ENCODE measurements at places on chromosomes 6 and 20.

DNA sequence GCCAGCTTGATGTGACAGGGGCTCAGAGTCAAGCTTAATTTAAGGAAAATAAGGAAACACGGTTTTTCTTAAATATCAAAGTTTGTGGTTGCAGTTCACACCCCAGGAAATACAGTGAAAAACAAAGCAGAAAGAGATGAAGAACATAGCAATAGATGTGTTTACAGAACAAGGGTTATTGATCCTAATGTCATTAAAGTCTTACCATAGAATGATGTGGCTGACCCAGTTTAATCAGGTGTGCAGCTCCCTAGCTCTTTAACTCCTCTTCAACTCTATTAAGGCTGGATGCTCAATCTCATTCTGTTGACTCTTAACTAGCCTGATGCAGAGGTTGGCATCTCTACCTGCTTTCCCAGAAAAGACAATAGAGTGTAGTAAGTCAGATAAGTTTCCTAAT, 7.5 kb upstream of the GTF3C6 start:
- peaks cover 54% of the 10 kb centered on the region for H3K4me1 ChIP-seq
- peak overlapping the region; percentile 47 for H3K27ac ChIP-seq
- no peak overlapping the region for H3K4me3 ChIP-seq
- no peaks in the 10 kb centered on the region for H3K36me3 ChIP-seq
- DNase-seq, result no peak

DNA sequence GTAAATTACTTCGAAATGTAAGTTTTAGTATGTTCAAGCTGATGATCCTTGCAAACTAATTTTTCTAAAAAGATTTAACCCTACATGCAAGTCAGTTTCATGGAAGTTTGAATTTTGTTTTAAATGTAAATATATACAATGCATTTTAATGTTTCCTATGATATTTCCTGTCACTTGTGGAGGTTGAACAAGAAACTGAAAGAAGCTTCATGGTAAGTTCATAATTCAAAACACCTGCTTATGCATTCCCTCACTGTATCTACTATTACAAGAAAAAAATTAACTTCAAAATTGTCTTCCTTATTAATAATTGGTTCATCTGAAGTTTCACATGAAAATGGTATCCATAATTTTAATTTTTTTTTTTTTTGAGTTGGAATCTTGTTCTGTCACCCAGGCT, 24.8 kb downstream of the KIF6 start:
- no peaks in the 10 kb centered on the region for H3K27me3 ChIP-seq
- no peak overlapping the region for H3K27ac ChIP-seq
- no peaks in the 10 kb centered on the region for H3K36me3 ChIP-seq
- H3K4me3 ChIP-seq, result no peak overlapping the region
- H3K4me1 ChIP-seq, result no peaks in the 10 kb centered on the region
- DNase-seq, result no peak

- no peaks in the 10 kb centered on the region for H3K36me3 ChIP-seq
- DNase-seq, result no peak
- no peak overlapping the region for H3K4me3 ChIP-seq
- H3K27ac ChIP-seq, result no peak overlapping the region
Observed at GRCh38 chr6:55866128-55866527, 9.3 kb downstream of the BMP5 start.

DNA sequence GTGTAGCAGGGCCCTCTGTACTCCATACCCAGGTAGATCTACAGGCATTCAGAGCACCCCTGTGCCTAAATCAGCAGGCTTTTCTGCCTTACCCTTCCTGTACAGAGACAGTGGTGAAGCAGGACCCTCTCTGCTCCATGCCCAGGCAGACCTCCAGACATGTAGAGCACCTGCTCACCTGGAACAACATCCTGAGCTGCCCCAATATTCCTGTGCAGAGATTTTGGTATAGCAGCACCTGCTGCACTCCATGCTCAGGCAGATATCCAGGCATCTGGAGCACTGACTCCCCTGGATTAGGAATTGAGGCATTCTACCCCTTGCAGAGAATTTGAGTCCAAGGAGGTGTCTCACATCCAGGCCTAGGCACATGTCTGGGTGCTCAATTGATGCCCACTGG, 12.6 kb upstream of the CST1 start:
- peaks cover 26% of the 10 kb centered on the region for H3K27me3 ChIP-seq
- H3K4me1 ChIP-seq, result no peaks in the 10 kb centered on the region
- H3K27ac ChIP-seq, result no peak overlapping the region
- H3K4me3 ChIP-seq, result no peak overlapping the region
- no peaks in the 10 kb centered on the region for H3K36me3 ChIP-seq

DNA sequence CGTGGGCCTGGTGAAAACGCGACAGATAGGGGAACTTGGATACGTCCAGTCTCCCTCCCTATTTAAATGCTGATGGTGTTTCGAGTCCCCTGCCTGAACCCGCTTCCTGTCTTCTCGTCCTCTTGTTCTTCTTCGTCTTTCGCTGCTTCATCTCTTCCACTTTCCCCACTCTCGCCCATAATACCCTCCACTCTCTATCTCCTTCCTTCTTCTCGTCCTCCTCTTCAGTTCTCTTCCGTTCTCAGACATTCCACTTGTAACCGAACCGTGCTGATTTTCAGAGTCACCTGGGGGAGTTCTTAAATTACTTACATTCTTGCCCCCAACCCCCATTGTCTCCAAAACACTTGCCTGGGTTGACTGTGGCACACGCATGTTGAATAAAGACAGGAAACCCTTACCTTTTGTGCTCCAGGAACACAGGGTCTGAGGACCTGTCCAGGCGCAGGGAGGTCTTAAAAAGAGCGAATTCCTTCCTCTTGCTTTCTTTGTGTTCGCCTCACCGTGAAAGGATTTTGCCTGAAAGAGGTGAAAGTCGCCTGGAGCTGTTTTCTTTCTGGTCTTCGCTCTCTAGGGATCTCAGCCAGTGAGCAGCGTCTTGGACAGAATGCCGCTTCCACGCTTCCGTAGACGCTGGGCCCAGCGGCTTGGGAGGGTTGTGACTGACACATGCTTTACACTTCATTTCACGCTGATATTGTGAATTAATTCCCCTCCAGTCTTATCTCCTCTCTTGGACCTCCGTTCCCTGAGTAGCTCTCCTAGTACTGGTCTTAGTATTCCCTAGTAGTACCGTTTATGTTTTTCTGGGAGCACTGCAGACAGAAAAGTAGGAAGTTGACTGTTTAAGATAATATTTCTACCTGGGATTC, 184.0 kb downstream of the GPX5 start:
- no peak for DNase-seq
- H3K27me3 ChIP-seq, result peaks cover 8% of the 10 kb centered on the region
- H3K36me3 ChIP-seq, result peaks cover 12% of the 10 kb centered on the region
- peak overlapping the region; percentile 69 for H3K4me3 ChIP-seq

DNA sequence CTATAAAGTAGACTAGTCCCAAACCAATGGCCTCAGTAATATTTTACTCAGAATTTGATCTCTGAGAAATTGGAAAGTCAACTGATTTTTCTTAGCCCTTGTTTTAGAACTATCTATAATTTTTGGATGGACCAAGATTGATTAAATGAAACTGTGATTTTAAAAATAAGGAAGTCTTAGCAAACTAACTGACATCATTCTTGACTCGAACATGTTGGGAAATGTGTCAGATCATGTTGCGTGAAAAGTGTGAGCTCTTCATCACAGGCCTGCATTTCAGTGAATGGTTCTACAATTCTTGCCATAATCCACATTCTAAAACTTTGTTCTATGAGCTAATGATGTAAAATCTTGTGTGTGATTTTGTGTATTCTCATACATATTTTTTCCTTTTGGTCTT, 11.0 kb downstream of the TNFAIP3 start:
- DNase-seq, result no peak
- no peak overlapping the region for H3K27ac ChIP-seq
- H3K36me3 ChIP-seq, result peaks cover 26% of the 10 kb centered on the region
- H3K4me1 ChIP-seq, result peaks cover 25% of the 10 kb centered on the region

- H3K4me1 ChIP-seq, result peaks cover 14% of the 10 kb centered on the region
- no peaks in the 10 kb centered on the region for H3K36me3 ChIP-seq
- H3K4me3 ChIP-seq, result no peak overlapping the region
- no peaks in the 10 kb centered on the region for H3K27me3 ChIP-seq
- DNase-seq, result no peak
- H3K27ac ChIP-seq, result no peak overlapping the region
Observed at GRCh38 chr6:143607974-143608373, 69.8 kb upstream of the PHACTR2 start.

GRCh38 chr20:62449951-62450691, 22.8 kb upstream of the RBBP8NL start:
- no peak overlapping the region for H3K4me3 ChIP-seq
- no peak for DNase-seq
- H3K27ac ChIP-seq, result no peak overlapping the region
- peaks cover 32% of the 10 kb centered on the region for H3K27me3 ChIP-seq
- no peaks in the 10 kb centered on the region for H3K36me3 ChIP-seq

DNA sequence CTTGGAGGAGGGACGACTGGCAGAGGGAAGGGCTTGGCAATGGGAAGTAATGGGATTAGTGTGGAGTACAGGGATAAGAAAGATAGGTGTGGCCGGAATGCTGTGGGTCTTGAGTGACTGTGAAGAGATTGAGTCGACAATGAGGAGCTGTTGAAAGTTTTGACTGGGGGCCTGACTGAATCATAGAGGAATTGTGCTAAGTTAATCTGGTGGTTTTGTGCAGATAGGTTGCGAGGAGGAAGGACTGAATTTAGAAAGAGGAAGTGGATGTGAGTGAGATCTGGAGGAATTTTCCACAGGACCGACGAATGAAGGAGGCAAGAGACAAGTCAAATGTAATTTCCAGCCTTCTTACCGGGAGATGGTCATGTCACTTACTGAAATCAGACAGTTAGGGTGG, 143.9 kb upstream of the RALGAPA2 start:
- H3K36me3 ChIP-seq, result no peaks in the 10 kb centered on the region
- H3K4me1 ChIP-seq, result peaks cover 10% of the 10 kb centered on the region
- H3K27me3 ChIP-seq, result peaks cover 1% of the 10 kb centered on the region
- no peak overlapping the region for H3K4me3 ChIP-seq

DNA sequence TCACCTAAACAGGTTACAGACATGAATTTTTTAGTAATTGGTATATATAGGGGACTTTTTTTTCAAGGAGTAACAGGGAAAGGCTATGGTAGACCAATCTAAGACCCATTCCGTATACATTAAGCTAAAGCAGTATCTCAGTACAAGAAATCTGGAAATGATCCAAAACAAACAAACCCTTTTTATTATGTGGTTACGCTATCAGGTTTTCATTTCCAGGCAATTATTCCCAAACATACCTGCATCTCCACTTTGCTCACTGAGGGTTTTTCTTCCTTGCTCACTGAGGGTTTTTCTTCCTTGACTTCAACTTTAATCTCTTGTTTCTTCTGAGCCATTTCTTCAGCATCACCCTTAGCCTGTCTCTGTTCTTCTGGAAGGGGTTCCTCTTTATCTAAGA, 107.3 kb downstream of the EPB41L2 start:
- H3K27me3 ChIP-seq, result peaks cover 1% of the 10 kb centered on the region
- peaks cover 23% of the 10 kb centered on the region for H3K36me3 ChIP-seq
- no peak for DNase-seq
- no peak overlapping the region for H3K4me3 ChIP-seq
- peaks cover 10% of the 10 kb centered on the region for H3K4me1 ChIP-seq

- H3K4me3 ChIP-seq, result no peak overlapping the region
- H3K36me3 ChIP-seq, result no peaks in the 10 kb centered on the region
Observed at GRCh38 chr6:14276667-14277404, 159.3 kb downstream of the CD83 start.

GRCh38 chr6:45148278-45148677, 179.9 kb upstream of the RUNX2 start:
- no peak overlapping the region for H3K27ac ChIP-seq
- no peaks in the 10 kb centered on the region for H3K4me1 ChIP-seq
- H3K27me3 ChIP-seq, result no peaks in the 10 kb centered on the region
- no peak for DNase-seq
- H3K36me3 ChIP-seq, result peaks cover 10% of the 10 kb centered on the region
- H3K4me3 ChIP-seq, result no peak overlapping the region

DNA sequence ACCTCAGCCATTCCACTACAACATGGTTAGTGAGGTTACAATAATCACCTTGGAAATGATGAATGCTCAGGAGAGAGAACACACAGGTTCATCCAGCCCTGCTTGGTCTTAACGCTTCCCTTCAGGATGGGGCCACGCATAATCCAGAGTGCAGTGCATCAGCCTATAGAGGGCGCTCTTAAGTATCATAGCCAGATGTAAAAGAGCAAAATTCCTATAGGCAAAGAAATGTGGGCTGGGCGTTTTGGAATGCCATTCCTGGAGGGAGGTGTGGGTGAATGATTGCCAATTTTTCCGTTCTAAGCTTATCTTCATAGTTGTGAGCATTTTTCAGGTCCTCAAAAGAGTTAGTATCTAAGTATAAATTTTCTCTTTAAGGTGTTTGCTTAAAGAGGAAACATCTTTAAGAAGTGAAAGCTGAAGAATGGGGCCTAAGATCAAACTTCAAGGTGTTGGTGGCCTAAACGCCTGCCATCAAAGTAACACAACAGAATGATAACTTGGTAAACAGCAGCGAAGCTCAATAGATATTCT, 1.8 kb downstream of the RIPOR2 start:
- no peak overlapping the region for H3K27ac ChIP-seq
- H3K36me3 ChIP-seq, result no peaks in the 10 kb centered on the region
- no peak overlapping the region for H3K4me3 ChIP-seq
- H3K27me3 ChIP-seq, result peaks cover 11% of the 10 kb centered on the region
- DNase-seq, result no peak
- peaks cover 48% of the 10 kb centered on the region for H3K4me1 ChIP-seq

- H3K36me3 ChIP-seq, result no peaks in the 10 kb centered on the region
- H3K4me1 ChIP-seq, result peaks cover 14% of the 10 kb centered on the region
- no peak overlapping the region for H3K4me3 ChIP-seq
- no peak overlapping the region for H3K27ac ChIP-seq
Observed at GRCh38 chr6:8137529-8137939, 35.2 kb upstream of the EEF1E1 start.

DNA sequence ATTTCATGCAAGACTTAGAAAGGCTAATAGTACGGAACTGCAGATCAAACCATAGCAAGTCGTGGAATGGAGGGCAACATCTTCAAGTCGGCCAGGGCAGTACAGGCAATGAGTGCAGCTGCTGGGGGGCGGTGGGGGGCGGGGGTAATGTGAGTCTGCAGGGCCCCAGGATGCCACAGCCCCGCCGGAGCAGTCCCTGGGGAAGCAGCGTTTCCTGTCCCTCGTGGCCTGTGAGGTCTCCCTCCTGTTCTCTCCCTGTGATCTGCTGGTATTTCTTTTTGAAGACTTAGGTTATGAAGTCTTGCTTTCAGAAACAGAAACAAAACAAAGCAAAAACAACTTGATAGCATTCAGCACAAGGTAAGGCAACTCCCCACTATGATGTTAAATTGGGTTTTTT, 351.9 kb downstream of the FOXA2 start:
- no peaks in the 10 kb centered on the region for H3K27me3 ChIP-seq
- no peak overlapping the region for H3K27ac ChIP-seq
- no peak for DNase-seq
- peaks cover 4% of the 10 kb centered on the region for H3K36me3 ChIP-seq
- no peak overlapping the region for H3K4me3 ChIP-seq

All from HFFc6 (cell line).